Eye (tissue), 1 donor: ENCODE measurements at places on chromosomes 16 and 17.
A peak's percentile ranks its signal among the peaks of the same experiment; 100 is the strongest.

- no peak for DNase-seq
These were observed 16.6 kb upstream of the SLC5A11 start for GRCh38 chr16:24829153-24829552.

GRCh38 chr16:67530013-67530939 is 1.6 kb downstream of the RIPOR1 start:
- DNase-seq: peak; percentile 73

DNA sequence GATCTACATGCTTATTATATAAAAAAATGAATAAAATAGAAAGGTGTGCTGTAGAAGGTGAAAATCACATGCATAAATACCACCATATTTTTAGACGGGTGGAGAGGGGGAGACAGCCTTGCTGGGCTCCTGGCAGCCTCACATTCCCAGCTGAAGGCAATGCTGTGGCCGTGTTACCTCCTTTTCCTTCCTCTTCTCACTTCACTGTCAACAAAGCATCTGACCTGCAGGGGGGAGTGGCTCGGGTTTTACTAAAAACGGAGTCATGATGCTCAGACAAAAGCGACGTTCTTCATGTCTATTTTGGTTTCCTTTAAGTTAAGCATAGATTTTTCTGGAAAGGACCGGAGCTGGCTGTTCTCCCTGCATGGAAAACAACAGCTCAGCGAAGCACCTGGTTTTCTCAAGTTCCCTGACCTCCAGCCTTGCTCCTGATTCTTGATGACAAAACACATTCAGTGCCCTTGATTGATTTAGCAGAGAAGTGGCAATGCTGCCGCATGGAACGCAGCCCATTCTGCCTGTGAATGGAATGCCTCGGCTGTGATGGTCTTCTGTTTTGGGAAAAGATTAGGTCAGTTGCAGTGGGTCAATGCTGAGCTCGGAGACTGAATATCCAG is 5.5 kb upstream of the RPTOR start:
- peak; percentile 38 for DNase-seq

- DNase-seq: no peak
These were observed 6.6 kb upstream of the CNGB1 start for GRCh38 chr16:57977418-57978069.

- DNase-seq: peak; percentile 35
These were observed 37.2 kb downstream of the GSE1 start for GRCh38 chr16:85650135-85650843.

DNA sequence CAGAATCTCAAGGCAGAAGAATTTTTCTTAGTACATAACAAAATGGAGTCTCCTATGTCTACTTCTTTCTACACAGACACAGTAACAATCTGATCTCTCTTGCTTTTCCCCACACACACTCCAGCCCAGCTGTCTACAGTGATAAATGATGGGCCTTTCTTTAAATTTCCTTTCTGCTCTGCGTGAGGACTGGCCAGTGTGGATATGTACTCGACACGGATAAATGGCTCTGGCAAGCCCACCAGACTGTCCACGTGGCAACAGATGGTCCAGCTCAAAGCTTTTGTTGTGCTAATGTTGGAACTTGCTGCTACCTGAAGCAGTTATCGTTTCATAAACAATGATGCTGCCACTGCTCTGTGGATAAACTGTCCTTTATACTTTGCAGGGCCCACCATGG is 410.7 kb downstream of the TMEM114 start:
- DNase-seq: peak; percentile 12

DNA sequence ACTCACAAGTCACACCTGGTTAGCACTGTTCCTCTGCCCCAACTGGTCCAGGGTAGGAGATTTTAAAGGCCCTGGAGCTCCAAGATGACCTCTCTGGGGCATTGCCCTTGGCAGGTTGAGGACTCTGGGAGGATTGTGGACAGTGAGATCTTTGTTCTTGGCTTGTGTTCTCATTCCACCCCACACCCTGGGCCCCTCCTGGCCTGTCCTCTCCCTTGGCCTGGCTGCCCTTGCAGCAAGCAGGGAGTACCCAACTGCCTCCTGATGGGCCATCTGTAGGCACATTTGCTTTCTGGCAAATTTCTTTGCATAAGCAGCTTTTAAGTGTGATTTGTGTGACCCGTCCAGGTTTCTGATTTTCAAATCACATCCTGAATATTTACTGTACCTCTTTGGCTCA is 239.6 kb downstream of the UTP18 start:
- no peak for DNase-seq

GRCh38 chr16:54288835-54289241 is 2.3 kb upstream of the IRX3 start:
- peak; percentile 68 for DNase-seq

DNA sequence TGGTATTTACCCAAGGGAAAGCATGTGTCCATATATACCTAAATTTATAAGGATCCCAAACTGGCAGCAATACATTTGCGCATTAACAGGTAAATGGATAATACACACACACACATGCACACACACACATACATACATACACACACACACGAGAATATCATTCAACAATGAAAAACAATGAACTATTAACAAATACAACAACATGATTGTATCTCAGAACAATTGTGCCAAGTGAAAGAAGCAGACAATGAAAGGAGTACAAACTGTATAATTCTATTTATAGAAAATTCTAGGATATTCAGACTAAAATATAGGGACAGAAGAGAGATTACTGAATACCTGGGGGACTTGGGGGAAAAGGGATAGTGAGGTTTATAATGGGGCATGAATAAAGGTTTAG is 323.0 kb downstream of the KCNJ2 start:
- no peak for DNase-seq

GRCh38 chr17:3893720-3894116 is 865 bp upstream of the CAMKK1 start:
- DNase-seq: no peak

DNA sequence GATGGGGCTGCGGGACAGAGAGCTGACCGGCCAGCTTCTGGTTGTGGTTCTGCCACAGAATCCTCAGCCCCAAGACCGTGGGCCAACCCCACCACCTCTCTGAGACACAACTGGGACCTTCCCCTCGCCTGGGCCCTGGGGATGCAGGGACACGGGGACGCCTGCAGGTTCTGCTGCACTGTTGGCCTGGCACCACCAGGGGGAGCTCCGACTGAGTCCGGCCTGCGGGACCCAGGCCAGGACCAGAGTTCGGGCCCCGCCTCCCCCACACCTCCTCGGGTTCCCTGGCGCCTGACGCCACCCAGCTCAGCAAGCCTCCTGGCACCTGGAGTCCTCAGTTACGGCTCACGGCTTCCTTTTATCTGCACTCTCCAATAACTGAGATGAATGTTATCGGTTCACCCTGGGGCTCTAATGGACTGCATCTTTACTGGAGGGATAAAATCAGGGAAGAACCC is 27.3 kb downstream of the TBC1D16 start:
- peak; percentile 79 for DNase-seq

DNA sequence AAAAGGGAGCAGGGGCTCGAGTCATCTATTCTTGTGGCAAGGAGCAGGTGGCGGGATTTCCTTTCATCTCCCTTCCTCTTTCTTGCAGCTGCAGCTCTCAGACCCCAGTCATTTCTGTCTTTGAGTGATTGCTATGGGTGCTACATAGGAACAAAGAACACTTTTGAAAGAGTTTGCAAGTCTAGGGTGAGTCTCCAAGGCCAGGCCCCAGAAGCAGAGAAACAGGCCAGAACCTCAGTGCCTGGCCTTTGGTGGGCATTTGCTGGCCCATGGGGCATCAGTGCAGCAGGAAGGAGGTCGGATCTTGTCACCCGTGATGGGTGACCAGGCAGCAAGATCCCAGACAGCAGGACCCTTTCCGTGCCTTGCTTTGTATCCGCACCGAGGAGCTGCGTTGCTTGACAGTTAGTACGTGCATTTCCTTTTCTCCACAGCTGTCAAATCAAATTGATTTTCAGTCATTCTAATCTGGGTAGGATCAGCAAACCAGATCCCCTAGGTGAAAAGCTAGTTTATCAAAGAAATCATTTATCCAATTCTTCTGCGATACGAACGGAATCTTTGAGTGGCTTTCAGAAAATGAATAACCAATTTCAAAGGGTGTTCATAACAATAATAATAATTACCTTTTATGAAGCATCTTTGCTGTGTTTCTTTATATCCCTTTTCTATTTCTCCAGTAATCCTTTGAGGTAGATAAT is 244.6 kb upstream of the MAF start:
- peak; percentile 32 for DNase-seq

GRCh38 chr17:6488008-6488539 is 43.8 kb downstream of the PIMREG start:
- no peak for DNase-seq
